ENCODE measurements at places on chromosomes 4 and X.

- no peak for DNase-seq
These were observed 176.7 kb downstream of the SH3BGRL start for GRCh38 chrX:81378560-81378959.

DNA sequence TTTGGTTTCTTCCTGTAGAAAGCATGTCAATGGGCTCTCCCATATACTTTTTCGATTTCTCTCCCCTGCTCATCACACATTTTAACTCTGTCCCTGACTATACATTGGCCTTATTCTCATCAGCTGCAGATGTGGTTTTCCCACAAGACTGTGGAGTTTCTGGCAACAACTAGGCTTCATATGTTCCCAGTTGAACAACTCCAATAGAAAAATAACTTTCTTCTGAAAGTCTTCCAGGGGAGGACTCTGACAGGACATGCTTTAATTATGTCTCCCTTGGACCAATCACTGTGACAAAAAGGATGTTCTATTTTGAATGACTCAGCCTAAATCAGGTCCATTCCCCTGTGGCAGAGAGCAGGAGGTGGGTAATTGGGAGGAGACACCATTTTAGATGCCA, 28.1 kb downstream of the SPANXC start:
- no peak for DNase-seq

GRCh38 chrX:148811236-148811635, 310.8 kb downstream of the AFF2 start:
- no peak for DNase-seq

GRCh38 chr4:184432127-184432922, 42.0 kb downstream of the IRF2 start:
- DNase-seq = no peak

Data from activated T-helper 1 cell treated with anti-CD3 and anti-CD28 coated beads, Interleukin-12 subunit alpha, Interleukin-12 subunit beta, Interleukin-2, Interleukin-4 antibody, amounts not matched to agents 30 ng/mL and 10 ng/mL and 1 ng/mL, durations not matched to agents 14 hours and 24 hours and 36 hours (primary cell).